NCI-H446 (cell line): ENCODE measurements at places on chromosomes 5 and 9.

DNA sequence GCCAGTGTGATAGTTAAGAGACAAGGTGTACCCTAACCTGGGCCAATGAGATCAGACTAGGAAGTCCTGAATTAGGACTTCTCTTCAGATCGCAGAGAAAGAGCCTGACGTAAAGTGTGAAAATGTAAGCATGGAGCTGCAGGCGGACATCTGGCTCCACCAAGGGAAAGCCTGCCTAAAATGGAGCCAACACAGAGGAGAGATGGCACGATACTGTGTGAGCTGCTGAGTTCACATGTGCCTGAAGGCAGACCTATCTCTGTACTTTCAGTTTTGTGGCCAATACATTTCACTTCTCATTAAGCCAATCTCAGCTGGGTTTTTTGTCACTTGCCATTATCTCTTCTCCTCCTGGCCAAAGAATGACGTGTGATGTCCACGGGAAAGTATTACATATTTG lies 210.5 kb downstream of the ELAVL2 start:
- no peak for DNase-seq

- DNase-seq, result no peak
These were observed 99.6 kb upstream of the TAF11L2 start for GRCh38 chr5:17398431-17398830.

DNA sequence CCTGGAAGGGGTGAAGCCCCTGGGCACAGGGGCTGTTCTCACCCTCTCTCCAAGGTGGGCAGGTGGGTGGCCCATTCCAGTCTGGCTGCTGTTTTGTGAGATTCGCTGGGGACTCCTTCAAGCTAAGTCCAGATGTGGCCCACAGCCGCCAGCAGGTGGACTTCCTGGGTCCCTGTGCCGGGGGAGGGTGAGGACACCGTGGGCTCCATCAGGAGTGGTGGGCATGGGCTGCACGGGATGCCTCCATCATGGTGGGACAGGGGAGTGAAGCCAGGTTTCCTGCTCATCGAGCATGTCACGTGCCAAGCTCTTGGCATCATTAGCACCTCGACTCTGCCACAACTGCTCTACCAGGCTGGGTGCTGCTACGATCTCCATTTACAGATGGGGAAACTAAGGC lies 1.8 kb downstream of the NCS1 start:
- DNase-seq, result no peak

DNA sequence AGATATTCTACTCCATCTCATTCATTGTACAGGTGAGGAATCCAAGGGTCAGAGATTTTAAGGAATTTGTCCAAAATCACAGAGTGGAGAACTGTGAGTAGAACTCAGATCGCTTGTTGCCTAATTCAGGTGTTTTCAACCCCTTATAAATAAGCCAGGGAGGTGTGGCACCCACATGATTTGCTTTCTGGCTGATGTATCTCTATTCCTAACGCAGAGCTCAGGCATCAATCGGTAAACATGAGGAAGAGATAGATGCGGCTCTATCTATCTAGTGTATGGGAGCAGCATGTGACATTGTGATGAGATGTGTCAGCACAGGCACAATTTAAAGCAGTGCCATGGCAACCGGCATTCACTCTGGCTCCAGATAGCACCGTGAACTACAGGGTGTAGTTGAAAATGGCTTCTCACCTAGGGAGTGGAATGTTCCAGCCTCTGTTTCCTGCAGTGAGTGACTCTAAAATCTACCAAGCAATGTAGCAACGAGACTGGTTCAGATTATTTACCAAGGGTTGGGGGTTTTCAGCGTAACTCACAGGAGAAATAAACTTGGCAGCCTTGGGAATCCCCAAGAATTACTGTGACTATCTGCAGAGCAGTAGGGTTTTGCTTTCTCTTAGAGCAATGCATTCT lies 53.4 kb upstream of the SUB1 start:
- DNase-seq, result no peak

GRCh38 chr9:132788378-132788777 lies 89.7 kb downstream of the AK8 start:
- no peak for DNase-seq

- DNase-seq, result peak; percentile 37
These were observed 14.7 kb upstream of the CXXC5 start for GRCh38 chr5:139633295-139634027.
